ENCODE measurements at places on chromosomes 13 and 19.

GRCh38 chr13:79501538-79502232 lies 20.7 kb downstream of the NDFIP2 start:
- no peak for DNase-seq

- peak; percentile 88 for DNase-seq
These were observed 2.0 kb downstream of the SLC1A5 start for GRCh38 chr19:46786236-46787039.

- DNase-seq = no peak
These were observed 46.6 kb upstream of the GPR183 start for GRCh38 chr13:99353836-99354235.

DNA sequence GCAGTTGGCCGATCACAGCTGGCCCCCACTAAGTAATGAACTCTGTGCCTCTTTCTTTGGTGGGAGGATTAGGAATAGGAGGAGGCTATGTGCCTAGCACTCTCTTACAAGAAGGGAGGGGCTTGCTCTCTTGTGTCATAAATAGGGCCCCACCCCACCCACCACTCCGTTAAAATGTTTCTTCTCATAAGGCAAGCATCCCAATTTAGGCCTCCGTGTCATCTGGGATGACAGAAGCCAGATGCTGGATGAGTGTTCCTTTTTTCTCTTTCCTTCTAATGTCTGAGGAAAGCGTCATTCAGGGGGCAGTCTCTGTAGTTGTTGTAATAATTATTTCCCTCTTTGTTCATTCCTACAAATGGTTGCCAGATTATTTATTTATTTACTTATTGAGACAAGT lies at the start of gene LIPE:
LIPE (minus strand) TSS at position 76 of the 400 bp plus-strand sequence. CDS start 239 bp downstream, outside the sequence.
- DNase-seq = no peak

- no peak for DNase-seq
These were observed 26.7 kb upstream of the TMEM255B start for GRCh38 chr13:113732176-113732960.

GRCh38 chr13:40109351-40109844 lies 453.9 kb downstream of the COG6 start:
- DNase-seq = no peak

DNA sequence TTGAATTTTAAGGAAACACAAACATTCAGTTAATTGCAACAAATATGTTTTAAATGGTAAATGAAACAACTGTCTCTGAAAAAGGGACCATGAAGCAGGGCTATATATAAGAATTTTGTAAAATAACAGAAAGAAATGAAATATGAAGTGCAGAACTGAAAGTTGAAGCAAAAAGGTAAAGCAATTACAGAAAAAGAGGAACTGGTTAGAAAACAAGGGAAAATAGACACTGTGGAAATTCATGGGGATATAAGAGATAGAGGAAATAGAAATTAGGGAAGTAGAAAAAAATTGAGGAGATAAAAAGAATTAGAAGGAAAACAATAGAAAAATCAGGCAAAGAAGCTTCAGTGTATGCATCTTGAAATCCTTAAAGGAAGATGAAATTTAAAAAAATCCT lies 40.0 kb upstream of the TDRD3 start:
- DNase-seq = no peak

GRCh38 chr19:17605761-17606589 lies 50.5 kb downstream of the COLGALT1 start:
- peak; percentile 86 for DNase-seq

- DNase-seq = peak; percentile 24
These were observed 28.8 kb downstream of the EPN1 start for GRCh38 chr19:55703790-55704215.

DNA sequence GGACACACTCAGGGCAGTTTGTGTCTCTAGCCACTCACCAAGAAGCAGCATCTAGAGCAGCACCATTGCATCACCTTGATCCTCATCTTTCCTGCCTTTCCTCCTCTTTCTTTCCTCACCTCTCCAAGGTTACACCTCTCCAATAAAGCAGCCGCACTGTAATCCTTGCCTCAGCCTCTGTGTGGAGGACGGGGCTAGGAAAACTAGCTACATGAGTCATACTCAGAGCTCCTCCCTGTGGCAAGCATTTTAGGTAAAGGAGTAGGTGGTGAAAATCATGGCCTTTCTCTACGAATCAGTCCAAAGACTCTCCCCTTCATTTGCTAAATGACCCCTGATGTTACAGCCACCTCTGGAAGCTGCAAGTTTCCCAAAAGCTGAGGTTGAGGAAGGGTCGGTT lies 108.9 kb downstream of the DNAJC15 start:
- DNase-seq = no peak

DNA sequence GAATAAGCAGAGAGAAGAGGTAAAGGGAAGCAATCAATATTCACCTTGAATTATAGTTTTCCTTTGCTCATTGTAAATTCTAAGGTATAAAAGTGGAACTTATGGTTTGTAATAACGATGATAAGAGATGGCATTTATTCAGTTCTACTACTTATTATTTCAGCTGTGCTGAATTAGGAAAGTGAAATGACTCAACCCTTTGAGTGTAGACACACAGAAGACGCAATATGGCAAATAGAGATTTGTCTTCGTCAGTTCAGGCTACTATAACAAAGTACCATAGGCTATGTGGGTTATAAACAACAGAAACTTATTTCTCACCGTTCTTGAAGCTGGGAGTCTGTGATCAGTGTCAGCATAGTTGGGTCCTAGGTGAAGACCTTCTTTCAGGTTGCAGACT lies 713.0 kb upstream of the PCDH9 start:
- DNase-seq = no peak

DNA sequence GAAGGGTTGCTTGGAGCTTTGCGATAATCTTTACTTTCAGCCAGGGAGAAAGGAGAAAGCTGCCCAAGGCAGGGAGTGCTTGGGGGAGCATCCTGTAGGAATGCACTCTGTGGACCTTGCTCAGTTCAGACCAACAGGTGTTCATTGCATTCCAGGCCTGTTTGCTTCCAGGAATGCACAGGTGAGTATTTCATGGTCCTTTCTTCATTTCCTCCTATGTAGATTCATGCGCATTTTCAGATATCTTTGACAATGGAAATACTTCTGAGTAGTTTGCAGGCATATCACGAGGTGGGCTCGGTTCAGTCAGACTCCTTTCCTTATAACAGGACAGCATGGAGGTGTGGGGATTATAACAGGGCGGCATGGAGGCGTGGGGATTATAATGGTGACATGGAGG lies 254.8 kb downstream of the FGF9 start:
- DNase-seq = no peak

DNA sequence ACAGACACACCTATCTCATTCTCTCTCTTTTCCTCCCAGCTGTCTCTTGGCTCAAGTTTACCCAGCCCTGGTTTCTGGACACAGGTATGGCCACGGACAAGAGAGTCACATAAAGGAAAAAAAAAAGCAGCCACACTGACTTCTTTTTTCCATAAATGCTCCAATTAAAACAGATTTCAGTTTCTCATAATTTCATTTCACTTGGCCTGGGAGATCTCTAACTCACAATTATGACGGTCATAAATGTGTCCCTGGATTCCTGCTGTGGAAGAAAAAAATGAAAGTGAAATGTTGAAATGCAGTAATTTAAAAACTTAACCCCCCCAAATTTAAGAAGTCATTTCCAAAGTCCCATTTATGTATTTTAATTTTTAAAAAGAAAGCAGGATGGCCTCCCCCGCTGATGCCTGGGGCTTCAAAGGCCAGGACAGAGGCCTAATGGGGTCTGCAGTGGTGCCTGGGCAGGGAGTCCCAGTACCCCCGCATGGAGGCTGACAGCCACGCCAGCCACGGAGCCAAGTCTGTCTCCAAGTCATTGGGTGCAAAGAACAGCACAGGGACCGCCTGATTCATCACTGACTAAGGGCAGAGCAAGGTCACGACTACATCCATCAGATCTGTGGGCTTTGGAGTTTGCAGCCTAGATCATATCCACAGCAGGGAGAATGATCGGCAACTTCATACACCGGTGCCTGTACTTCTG lies 79.7 kb downstream of the TSHZ3 start:
- DNase-seq = no peak

DNA sequence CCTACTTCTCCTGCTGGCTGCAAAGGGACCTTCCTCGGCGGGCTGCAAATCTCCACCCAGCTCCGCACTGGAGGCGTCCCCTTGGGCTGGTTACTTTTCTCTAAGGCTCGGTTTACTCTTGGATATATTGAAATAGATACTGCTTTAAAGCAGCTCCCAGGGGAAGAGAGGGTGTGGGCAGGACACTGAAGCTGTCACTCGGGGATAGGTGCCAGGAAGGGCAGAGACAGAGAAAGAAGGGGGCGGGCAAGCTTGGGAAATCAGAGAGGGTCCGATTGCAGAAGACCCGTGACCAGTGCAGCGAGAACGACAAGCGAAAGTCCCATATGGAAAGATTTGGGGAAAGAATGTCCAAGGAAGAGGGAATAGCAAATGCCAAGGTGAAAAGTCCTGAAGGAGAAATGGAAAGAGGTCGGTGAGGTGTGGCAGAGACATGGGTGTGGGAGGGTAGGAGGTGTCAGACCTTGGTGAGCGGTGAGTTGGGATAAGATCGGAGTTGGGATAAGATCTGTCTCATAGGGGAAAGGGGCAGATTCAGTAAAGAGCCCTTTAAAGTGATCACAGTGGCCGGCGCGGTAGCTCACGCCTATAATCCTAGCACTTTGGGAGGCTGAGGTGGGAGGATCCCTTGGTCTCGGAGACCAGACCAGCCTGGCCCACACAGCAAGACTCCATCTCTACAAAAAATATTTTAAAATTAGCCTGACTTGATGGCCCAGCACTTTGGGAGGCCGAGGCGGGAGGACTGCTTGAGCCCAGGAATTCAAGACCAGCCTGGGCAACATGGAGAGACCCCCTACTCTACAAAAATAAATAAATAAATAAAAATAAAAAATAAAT lies 618 bp downstream of the THSD8 start:
- no peak for DNase-seq

GRCh38 chr19:32352241-32352630 lies 6.8 kb downstream of the ZNF507 start:
- no peak for DNase-seq

DNA sequence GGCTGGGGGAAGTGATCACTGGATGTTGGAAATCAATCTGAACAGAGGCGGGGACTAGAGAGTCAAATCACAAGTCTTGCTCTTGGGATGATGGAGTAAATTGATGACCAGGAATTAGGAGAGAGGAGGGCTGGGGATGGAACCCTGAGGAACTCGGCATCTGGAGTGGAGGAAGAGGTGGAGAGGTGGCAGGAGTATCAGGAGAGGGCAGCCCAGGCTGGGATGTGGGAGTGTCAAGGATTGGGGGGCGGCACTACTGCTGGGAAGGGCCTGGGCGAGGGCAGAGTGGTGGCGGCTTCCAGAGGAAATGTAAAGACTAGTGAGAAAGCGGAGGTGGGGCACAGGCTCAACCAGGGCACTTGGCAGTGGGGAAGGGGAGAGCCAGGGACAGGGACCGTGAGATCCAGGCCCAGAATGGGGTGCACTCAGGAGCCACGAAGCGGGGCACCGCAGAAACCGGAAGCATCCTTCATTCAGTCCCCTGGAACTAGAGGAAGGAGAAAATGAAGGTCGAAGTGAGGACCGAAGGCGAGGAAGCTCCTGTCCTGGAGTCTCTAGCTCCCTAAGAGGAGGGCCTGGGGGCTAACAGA lies 81.2 kb upstream of the GPR183 start:
- DNase-seq = no peak

GRCh38 chr13:100521851-100522617 lies 66.6 kb downstream of the GGACT start:
- DNase-seq = no peak

DNA sequence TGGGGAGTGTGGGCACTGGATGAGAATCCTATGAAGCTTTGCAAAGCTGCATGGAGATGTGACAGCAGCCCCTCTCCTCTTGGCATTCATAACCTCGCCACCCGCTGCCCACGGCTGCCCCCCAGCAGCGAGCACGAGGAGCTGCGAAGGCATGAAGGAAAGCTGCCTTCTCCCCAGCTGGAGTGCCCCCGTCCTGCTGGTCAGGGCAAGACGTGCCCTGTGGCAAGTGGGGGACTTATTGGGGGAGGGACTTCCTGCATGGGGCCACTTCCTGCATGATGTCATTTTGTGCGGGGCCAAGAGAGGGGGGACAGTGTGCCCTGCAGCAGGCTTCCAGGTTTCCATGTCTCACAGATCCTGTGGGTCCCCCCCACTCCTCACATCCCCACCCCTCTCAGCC lies 85.9 kb downstream of the TSHZ3 start:
- no peak for DNase-seq

GRCh38 chr19:16326401-16327168 lies 2.0 kb downstream of the KLF2 start:
- DNase-seq = peak; percentile 64

DNA sequence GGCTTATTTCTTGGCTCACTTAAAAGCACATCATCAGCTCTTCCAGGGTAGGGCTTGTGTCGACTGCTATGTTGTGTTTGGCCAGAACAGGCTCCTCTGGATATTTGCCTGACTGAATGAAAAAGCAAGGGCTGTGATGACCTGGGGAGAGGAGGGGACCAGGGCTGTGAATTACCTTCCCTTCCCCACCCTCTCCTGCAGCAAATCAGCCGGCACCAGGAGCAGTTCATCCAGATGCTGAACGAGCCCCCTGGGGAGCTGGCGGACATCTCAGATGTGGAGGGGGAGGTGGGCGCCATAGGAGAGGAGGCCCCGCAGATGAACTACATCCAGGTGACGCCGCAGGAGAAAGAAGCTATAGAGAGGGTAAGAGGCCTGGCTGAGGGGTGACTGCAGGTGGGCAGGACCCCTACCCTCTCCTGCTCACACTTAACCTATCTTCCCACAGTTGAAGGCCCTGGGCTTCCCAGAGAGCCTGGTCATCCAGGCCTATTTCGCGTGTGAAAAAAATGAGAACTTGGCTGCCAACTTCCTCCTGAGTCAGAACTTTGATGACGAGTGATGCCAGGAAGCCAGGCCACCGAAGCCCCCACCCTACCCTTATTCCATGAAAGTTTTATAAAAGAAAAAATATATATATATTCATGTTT lies 4.4 kb downstream of the GADD45GIP1 start:
- no peak for DNase-seq

- DNase-seq = no peak
These were observed 9.2 kb upstream of the CLIP3 start for GRCh38 chr19:36041831-36042230.

GRCh38 chr19:7373862-7374261 lies 25.1 kb downstream of the ARHGEF18 start:
- no peak for DNase-seq

GRCh38 chr13:61415058-61415721 lies 459 bp downstream of the PCDH20 start:
- no peak for DNase-seq

- DNase-seq = no peak
These were observed 101.1 kb upstream of the IPO5 start for GRCh38 chr13:97852181-97852874.

GRCh38 chr13:106619688-106620555 lies 52.0 kb upstream of the ARGLU1 start:
- DNase-seq = peak; percentile 58

- no peak for DNase-seq
These were observed 1794.2 kb downstream of the SLITRK5 start for GRCh38 chr13:89465366-89465765.

DNA sequence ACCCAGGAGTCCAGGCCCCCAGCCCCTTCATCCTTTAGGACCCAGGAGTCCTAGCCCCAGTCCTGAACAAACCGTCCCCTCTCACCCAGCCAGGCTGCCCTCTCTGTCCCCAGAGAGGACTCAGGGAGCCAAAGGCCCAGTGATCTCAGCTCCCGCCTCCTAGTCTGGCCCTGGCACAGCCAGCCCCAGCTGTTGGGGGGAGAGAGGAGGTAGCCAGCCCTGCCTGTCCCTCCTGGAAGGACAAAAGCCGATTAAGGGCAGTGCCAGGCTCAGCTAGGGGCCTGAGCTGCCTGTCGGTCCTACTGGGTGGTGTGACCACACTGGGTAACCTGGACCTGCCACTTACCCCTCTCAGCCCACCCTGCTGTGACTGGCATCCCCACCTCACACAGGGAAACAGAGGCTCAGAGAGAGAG lies 14.5 kb downstream of the LIPE start:
- DNase-seq = no peak

- no peak for DNase-seq
These were observed 25.0 kb downstream of the LRCH1 start for GRCh38 chr13:46577696-46578589.

All from CD4-positive, alpha-beta T cell treated with Interferon alpha-2 for 1 hour (primary cell).